ENCODE measurements at places on chromosomes 3 and 15.

- DNase-seq: no peak
Observed at GRCh38 chr15:50411870-50412269, 12.3 kb upstream of the USP8 start.

- DNase-seq: no peak
Observed at GRCh38 chr15:79003301-79003700, 58.5 kb upstream of the CTSH start.

DNA sequence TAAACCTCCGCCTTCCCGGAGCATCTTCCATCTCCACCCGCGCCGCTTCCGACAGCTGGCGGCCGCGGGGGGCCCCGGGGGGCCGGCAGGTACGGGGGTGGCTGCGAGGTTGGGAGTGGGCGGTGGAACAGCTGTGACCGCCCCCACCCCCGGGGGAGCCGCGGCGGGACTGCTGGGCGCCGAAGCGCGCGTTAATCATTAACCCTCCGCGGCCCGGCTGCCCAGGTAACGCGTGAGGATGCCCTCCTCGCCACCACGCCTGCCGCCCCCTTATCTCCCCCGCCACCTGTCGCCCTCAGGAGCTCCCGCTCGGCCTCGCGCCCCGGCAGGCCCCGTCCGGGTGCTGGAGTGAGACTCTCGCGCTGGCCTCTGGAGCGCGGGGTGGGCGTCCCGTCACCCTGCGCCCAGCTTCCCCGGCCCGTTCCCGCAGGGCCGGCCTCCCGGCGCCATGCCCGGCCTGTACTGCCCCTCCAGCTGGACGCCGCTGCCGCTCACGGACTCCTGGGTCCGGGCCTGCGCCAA lies 757 bp downstream of the VWA5B2 start:
- DNase-seq: no peak

DNA sequence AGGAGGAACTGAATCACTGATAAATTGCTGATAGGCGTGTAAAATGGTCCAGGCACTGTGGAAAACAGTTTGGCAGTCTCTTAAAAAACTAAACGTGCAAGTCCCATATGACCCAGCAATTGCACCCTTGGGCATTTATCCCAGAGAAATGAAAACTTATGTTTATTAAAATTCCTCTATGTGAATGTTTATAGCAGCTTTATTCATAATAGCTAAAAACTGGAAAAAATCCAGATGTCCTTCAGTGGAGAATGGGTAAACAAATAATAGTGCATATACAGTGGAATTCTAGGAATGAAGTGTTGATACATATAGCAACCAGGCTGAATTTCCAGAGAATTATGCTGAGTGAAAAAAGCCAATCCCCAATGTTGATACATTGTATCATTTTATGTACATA lies 482.2 kb upstream of the PDZRN3 start:
- no peak for DNase-seq

DNA sequence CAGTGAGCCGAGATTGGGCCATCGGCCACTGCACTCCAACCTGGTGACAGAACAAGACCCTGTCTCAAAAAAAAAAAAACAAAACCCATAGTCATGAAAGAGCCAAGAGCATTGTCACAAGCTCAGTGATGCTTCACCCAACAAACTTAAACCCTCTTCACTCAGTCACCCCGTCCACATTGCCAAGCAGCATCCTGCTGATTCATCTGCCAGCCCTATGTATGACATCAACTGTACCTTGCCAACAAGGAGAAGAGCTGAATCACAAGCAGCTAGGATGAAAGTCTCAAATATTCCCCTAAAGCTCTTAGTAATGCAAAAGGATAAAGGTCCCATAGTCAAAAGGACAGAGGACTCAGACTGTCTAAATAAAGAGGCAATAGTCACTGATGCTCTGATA lies 90.0 kb downstream of the ANO10 start:
- DNase-seq: peak; percentile 49

DNA sequence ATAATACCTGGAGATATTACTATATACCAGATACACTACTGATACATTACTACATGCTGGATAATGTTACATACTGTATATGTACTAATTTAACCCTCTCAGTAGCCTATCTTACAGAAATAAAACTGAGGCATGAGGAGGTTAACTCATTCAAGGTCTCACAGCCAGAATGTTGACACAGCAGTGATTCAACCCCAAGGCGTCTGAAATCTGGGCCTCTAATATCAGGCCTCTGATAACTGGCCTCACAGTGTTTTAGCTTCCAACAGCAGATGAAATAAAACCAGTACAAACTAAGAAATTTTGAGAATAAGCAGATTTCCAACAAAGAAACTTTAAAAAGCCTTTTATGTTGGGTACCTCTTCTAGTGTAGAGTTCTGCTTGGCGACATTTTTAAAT lies 23.4 kb downstream of the DZIP1L start:
- DNase-seq: no peak

- no peak for DNase-seq
Observed at GRCh38 chr3:114364806-114365654, 71.2 kb downstream of the TIGIT start.

GRCh38 chr15:35775471-35775870 lies 229.5 kb upstream of the DPH6 start:
- DNase-seq: no peak

DNA sequence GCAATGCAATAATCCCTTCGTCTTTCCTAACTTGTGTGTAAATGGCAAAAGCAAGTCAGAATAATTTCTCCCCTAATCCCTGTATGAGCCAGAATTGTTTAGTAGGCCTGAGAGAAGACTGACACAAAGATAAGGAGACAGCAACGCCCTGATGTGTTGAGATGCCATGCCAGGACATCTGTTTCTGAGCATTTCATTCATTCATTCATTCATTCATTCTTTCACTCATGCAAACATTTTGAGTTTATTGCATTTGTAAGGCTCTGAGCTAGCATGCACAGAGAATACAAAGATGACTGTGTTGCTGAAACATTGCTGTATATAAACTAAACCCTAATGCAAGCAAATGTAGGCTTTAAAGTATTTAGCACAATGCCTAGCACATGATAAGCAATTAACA lies 127.4 kb downstream of the TMCC1 start:
- DNase-seq: no peak

DNA sequence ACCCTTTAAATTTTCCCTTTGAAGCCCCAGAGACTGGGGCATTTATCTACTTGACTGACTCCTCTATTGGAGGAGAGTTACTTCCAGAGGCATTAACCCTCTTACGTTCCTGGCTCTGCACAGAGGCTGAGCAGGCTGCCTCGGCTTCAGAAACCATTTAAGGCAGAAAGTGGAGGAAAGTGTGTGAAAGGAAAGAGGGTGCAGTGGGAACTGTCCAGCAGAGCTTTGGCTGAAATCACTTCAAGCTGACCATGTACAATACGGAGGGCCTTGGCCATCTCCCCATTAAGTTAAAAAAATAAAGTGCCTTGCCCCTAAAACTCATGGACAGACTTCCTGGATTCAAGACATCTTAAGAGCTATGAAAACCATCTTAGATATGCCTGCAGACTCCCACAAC lies 238.7 kb downstream of the SV2B start:
- DNase-seq: no peak

GRCh38 chr3:143200001-143200924 lies 80.7 kb downstream of the CHST2 start:
- DNase-seq: no peak

All from T1000 (cell line).